ENCODE measurements at places on chromosomes 5 and 9.

DNA sequence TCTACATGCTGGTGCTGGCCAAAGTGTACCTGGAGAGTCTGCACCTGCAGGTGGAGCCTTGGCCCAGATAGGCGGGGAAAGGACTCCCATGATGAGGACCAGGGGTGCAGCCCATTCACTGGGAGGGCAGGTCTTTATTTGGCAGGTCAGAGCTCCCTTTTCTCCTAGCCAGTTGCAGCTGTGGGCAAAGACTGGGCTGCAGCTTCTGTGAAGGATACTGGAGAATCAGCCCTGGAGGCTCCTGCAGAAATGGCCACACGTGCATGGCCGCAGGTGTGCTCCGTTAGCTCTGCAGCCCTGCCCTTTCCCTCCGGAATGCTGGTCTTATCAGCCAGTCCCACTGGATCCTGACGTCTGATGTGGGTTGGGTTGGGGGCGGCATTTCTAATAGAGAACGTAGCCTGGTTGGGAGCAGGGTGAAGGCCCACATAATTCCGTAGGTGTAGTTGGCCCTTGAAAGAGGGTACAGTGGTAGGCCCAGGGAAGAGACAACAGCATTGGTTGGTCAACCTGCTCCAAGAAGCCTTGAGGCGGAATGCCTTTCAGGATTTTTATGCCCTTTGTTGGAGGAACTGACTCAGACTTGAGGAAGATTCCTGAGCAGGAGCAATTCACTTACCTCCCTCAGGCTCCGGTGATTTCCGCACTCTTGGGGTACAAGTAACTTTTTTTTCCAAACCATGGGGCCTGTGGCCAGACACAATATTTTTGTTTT is 22.0 kb upstream of the TIFAB start:
- no peak for DNase-seq

DNA sequence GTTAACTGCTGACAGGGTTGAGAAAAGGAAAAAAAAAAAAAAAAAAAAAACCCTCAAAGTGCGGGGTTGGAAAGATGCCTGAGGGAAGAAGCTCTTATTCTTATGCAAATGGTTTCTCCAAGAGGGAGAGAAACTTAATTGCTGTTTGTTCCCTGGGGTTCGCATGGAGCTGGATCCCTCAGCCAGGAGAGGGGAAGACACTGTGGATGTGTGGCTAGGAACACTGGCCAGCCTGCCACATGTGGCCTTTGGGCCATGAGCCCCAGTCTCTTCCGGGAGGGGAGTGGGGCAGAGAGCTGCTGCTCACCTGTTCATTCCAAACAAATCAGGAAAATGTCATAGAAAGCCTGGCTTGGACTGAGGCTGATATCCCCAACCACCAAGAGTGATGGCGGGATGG is 9.4 kb upstream of the SCGB3A2 start:
- DNase-seq, result no peak

- no peak for DNase-seq
These were observed 76.3 kb upstream of the TNC start for GRCh38 chr9:115194216-115194615.

DNA sequence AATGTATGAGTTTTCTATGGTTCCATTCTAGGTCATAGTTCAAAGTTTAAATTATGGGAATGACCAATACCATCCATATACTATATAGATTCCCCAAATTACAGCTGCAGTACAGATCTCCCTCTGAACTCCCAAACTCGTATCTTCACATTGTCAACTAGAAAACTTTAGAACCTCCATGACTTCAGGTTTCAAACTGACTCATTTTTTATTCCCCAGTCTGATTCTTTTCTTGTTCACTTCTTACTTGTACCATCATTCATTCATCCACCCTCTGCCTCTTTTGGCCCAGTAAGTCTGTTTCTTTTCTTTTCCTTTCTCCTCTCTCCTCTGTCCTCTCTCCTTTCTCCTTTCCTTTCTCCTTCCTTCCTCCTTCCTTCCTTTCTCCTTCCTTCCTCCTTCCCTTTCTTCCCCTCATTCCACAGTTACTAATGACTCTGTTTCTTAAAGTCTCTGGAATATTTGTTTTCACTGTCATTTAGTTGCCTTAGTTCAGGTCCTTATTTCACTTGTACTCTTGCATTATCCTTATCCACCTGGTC is 30.5 kb downstream of the RAD23B start:
- DNase-seq, result no peak

DNA sequence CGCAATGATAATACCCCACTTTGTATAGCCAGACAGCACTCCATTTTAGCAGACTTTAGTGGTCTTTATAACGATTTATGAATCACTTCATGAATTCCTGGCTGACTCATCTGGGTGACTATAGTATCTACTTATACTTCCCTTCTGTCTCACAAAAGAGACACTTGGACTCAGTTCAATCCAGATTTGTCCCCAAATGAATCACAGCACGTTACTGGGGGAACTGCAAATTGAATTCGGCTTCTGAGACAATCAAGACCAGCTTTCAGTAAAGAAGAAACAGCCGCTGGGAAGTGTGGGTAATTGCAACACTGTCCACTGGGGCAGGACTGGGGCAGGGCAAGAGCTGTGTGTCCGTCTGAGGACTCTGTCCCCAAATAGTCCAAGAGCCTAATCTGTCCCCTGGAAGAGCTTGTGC is 337.3 kb upstream of the RFX3 start:
- DNase-seq, result no peak

DNA sequence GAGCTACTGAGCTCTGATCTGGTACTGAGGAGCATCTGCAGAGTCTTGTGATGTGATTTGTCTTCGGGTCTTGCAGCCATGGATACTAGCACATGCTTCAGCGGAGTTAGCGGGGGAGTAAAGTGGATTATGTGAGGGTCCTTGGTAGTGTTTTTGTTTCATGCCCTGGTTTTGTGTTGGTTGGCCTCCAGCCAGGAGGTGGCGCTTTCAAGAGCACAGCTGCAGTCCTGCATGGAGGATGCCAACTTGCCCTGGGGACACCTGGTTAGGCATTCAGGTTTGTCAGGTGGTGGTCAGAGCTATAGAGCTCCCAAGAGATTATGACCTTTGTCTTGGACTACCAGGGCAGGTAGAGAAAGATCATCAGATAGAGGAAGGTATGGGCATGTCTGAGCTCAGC is 185.8 kb upstream of the CDH6 start:
- no peak for DNase-seq

DNA sequence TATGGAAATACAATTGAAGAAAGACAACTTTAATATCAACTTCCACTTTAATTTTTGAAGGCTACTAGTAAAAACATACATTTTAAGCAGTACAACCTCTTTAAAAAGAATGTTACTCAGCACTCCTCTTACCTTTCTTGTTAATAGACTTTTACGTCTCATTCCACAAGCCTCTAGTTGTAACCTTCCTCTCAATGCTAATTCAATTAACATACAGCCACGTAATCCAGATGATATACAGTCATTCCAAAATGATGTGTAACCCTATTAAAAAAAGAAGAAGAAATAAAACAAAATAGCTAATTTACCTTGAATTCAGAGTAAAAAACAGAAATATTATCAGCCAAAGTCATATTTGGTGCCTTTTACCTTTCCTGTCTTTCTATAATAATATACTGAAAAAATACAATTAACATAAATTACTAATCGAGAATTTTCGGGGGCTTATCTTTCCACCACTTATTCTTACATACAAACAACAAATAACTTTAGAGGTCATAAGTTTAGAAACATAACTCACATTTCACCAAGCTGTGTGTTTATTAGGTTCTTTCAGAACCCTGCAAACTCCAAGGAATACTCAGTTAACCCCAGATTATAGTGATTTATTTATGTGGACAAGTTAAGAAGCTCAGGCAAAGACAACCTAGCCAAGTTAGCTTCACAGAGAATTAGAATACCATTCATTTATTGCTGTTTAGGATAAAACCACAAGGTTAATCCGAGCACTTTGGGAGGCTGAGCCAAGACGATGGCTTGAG is 30.3 kb downstream of the GOLPH3 start:
- no peak for DNase-seq

DNA sequence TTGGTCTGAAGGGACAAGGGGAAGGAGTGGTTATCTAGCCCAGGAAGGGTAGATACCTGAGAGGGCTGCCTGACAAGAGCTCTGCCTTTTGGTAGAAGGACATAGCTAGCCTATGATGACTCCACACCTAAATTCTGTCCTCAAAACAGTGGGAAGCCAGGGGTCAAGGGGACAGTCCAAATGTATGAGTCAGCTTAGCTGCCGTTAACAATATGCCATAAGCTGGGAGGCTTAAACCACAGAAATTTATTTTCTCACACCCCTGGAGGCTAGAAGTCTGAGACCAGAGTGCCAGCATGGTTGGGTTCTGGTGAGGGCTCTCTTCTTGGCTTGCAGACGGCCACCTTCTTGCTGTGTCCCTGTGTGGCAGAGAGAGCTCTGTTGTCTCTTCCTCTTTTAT is 306.4 kb downstream of the NTRK2 start:
- no peak for DNase-seq

DNA sequence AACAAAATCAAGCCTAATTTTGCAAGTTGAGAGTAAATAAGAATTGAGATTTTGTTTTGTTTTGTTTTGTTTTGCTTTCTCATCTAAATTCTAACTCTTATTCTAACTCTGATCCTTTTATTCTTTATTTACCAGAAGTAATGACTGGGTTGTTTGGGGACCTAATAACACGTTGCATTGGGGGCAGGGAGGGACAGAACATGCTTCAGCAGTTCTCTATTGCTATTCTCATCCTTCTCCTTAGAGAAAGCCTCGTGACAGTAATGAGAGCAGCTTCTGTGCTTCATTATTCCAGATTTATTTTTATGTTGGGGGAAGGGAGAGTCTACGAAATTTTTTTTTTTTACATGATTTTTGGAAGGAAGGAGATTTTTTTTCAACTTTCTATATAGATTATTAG is 21.1 kb downstream of the CPEB4 start:
- no peak for DNase-seq

GRCh38 chr9:109781086-109781485 is 1.1 kb downstream of the PALM2AKAP2 start:
- DNase-seq, result no peak

All from CD4-positive, alpha-beta T cell treated with Interleukin-2 at 100 ng/mL for 4 hours (primary cell).